ENCODE measurements at places on chromosomes 2 and 18.

- no peak for DNase-seq
These were observed 128.9 kb downstream of the HDAC4 start for GRCh38 chr2:239271882-239272281.

GRCh38 chr2:48328942-48329723 is 200.8 kb upstream of the STON1 start:
- DNase-seq: no peak

GRCh38 chr2:36359067-36359466 is 3.5 kb downstream of the CRIM1 start:
- DNase-seq: no peak

- DNase-seq: no peak
These were observed 13.4 kb downstream of the IL37 start for GRCh38 chr2:112924360-112924759.

DNA sequence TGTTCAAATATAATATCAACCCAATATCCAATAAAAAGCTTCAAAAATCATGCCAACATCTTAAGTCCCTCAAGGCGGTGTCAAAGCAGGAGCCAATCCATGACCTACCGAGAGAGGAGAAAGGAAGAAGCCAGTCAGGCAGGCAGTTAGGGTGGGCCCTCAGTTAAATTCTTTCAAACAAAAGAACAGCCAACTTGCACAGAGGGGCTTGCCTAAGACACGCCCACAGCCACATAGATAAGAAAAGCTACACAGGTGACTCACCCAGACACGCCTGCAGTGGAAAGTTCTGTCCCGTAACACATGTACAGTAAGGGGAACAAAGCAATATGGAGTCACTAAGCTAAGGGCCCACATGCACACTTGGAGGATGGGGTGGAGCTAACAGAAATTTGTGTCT is 61.3 kb downstream of the SP110 start:
- DNase-seq: no peak

GRCh38 chr2:187395276-187396015 is 52.6 kb downstream of the CALCRL start:
- no peak for DNase-seq

DNA sequence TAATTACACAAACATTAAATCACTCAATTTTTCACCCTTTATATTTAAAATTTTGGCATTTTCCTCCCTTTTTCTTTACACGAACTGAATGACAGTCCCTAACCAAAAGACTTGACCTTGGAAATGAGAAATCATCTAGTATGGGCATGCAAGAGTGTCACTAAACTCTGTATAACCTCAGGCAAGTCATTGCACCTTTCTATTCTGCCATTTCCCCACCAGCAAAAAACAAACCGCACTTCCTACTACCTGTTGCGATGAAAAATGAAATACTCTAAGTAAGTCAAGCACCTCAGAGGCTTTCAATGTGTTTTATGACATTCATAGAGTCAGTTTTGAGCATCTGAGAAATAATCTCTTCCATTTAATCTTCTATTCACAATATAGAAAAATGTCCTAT is 44.1 kb downstream of the ANKRD44 start:
- DNase-seq: no peak

GRCh38 chr2:167331636-167332232 is 443.5 kb downstream of the XIRP2 start:
- no peak for DNase-seq

GRCh38 chr18:23982155-23983079 is 32.1 kb upstream of the TTC39C start:
- no peak for DNase-seq

DNA sequence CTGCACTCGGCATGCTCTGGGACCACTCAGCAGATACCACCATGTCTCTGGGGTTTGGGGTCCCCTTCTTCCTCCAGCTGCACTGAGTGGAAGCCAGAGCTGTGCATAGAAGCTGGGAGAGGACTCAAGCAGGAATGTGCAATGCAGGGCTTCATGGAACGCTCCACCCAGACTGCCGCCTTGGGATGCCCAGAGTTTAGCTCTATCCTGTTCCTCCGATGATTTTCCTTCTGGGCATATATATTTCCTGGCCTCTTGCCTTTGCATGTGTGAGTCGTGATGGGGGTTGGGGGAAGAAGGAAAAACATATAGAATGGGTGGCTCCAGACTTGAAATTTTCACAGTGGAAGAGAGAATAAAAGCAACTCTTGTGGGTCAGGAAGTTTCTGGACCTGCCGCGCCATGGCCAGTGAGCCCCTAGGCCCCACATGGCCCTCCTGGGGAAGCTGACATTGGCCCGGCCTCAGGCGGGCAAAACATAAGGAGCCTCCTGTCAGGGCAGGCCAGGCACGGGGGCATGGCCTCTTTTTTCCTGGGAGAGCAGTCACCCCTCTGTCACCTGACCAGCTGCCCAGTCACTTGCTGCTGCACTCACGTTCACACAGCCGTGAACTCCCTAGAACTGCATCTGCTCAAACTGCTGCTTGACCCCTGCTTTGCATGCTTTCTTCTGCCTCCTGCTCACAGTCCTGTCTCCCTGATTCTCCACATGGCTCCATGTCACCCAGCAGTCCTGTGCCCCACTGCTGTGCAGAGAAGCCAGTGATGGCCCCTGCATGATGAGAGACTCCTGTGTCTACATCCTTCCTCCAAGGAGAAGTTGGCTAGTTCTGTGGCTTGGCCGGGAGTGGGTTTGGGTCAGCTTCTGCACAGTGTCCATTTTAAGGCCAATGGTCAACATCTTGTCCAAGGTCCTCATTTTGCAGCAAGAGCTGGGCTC is 197.8 kb downstream of the CTIF start:
- DNase-seq: no peak

DNA sequence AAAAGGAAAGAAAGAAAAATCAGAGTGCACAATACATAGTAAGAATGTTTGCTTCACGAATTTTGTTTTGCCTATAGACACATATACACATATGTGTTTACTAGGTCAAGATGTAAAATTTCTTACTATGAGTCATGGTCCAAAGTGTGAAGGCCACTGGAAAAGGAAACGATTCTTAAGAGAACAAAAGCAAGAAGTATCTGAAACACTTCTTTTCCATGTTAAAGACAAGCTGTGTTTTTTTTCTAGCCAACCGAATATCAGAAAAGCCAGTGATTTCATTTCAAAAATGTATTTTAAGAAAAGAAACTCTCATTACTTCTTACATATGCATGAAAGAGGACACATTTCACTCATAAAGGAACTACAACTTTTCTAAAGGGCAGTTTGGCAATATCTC is 24.9 kb downstream of the PECR start:
- no peak for DNase-seq

DNA sequence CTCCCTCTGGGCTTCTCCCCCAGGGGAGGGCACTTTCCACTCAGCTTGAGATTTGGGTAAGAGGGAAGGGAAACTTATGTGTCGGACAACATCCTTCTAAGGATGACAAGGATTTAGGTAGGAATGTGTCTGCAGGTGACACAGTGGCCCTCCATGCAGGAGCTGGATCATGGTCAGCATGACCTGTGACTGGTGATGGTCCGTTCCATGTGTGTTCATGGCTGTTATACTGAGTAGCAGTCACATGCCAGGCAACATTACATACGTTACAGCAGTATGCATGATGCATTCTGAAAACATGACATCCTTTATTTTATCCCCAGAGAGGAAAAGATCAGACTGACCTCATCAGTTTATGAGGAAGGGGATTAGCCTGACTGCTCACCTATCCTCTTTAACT is 192.1 kb downstream of the SEPTIN10 start:
- DNase-seq: no peak

GRCh38 chr2:224009605-224010315 is 29.3 kb downstream of the SERPINE2 start:
- DNase-seq: no peak

- DNase-seq: no peak
These were observed 103.3 kb downstream of the AOX1 start for GRCh38 chr2:200689115-200689514.

- DNase-seq: no peak
These were observed 6.2 kb downstream of the ODC1 start for GRCh38 chr2:10441948-10442347.

GRCh38 chr2:204023088-204023487 is 86.5 kb downstream of the ICOS start:
- no peak for DNase-seq

DNA sequence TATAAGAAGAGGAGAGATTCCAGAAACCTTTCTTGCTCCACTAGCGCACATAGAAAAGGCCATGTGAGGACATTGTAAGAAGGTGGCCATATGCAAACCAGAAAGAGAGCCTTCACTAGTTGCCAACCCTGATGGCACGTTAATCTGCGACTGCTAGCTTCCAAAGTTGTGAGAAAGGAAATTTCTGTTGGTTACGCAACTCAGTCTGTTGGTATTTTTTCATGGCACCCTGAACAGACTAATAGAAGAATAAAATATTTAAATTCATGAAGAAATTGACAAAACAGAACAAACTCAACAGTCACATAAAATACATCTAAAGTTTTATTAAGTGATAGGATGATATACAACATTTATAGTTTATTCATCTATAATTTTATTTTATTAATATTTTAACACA is 625.9 kb upstream of the NRXN1 start:
- DNase-seq: no peak
